NT2/D1 (cell line): ENCODE measurements at places on chromosomes 7 and 10.

- DNase-seq = no peak
Measured at GRCh38 chr7:139783647-139784385, 6.0 kb upstream of the HIPK2 start.

GRCh38 chr7:115478426-115478825, 552.1 kb downstream of the TFEC start:
- DNase-seq = no peak

- DNase-seq = no peak
Measured at GRCh38 chr7:69335331-69335730, 262.9 kb upstream of the AUTS2 start.

GRCh38 chr7:91492773-91493172, 228.5 kb downstream of the FZD1 start:
- no peak for DNase-seq

DNA sequence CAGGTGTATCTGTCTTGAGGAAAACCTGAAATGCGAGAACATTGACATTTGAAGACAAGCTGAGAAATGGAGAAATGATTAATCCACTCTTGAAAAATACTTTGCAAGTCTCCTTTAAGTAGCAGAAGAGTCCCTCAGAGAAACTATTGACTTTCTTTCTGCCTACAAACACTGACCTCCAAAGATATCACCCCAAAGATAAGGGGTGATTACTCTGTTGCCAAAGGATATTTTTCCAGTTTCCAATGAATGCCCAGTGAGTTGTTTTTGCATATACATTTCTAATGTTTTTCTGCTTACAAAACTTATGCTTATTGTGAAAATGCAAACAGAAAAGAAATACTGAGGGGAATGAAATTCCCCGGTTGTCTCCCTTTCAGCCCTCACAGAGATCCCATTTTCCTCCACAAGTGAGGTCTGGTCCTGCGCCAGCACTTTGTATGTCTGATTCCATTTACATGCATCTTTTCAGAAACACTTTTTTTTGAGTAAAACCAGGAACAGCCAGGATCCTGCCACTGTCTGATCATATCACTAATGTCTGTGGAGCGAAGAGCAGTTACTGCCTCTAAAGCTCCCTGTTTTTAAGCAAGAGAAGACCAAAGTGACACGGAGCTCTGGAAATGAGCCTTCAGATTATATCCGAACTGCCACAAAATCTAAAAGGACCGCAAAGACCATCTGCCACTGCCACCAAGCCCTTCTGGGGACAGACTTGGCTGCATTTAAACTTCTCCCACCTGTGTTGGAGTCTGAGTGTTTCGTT, 82.9 kb upstream of the PDCD4 start:
- DNase-seq = no peak

DNA sequence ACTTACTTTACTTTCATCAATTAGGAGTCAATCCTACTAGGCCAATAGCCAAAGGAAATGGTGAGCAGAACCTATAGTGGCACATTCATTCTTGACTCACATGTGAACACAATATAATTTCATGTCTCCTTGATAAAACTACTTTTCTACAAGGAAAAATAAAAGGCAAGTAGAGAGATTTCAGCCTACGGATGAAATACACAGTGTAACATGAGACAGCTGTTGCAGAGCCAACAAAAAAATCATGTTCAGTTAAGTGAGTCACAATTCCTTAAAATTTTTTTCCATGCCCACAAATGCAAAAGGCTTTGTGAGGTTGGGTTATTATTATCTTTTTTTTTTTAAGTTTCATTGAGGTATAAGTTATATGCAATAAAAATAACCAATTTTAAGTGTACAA, 54.8 kb downstream of the GPR141 start:
- no peak for DNase-seq

- no peak for DNase-seq
Measured at GRCh38 chr7:16515785-16516685, 10.6 kb upstream of the LRRC72 start.
